Osteoblast (primary cell): ENCODE measurements at places on chromosomes 2 and 18.

GRCh38 chr2:209940936-209941335 lies 61.5 kb upstream of the RPE start:
- no peak for DNase-seq

DNA sequence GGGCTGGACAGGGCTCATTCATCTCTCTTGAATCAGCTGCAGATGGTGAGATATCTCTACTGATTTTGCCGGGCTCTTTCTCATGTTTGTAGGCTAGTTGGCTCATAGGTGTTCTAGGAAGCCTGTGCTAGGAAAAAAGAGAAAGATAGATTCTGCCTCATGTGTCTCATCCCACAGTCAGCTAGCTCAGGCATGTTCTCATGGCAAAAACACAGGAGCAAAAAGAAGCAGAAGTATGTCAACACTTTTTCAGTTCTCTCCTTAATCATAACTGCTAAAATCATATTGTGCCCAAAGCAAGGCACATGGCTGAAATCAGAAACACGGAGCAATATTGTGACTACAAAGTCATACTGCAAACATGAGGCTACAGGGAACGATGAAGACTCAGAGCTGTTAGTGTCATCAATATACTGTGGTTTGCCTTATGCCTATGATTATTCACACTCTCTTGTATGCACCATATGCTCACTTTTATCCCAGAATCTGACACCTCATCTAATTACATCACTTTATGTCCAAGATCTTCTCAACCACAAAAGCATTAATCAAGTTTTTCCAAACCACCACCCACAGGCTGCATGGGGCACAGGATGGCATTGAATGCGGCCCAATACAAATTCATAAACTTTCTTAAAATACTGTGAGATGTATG lies 571.9 kb upstream of the CNTNAP5 start:
- no peak for DNase-seq

DNA sequence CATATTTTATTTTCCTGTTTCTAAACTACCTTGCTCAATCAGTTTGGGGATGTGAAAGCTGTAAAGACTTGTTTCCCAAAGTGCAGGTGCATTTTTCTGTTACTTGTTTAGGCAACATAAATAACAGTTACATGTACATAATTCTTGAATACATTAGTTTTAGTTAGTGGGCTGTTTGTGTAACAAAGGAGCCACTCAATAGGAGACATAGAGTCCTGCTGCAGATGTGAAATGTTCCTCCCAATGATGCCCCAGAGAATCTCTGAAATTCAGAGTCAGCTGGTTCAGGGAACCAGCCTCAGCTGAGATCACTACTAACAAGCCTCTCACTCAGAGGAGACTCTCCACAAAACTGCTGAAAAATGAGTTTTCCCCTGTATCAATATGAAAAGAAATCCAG lies 91.5 kb upstream of the TWSG1 start:
- DNase-seq: no peak

DNA sequence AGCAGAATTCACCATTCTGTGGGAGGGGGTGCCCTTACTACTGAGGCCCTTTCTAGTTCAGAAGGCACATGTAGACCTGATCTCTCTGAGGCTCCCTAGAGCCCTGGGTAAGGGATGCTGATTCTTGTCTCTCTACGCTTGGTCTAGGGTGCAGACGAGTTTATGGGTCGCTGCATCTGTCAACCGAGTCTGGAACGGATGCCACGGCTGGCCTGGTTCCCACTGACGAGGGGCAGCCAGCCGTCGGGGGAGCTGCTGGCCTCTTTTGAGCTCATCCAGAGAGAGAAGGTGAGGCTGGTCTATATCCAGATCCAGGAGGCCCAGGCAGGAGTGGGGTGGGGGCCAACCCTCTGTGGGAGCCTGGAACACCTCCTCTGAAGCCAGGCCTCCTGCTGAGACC lies 147.2 kb downstream of the DYSF start:
- peak; percentile 43 for DNase-seq

DNA sequence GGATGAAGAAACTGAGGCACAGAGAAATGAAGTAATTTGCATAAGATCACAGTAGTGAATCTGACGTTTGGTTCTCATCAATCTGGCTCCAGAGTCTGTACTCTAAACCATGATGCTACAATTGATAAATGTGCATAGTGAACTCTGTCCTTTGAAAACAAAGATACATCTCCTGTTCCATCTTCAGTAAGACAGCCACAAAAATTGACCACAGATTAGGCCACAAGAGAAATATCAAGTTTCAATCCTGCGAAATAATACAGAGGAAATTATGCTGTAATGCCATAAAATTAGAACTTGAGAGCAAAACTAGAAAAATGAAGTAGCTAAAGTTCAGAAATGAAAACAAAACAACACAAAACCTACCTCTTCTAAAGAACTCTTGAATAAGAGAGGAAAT lies 28.4 kb downstream of the FAM98A start:
- no peak for DNase-seq

DNA sequence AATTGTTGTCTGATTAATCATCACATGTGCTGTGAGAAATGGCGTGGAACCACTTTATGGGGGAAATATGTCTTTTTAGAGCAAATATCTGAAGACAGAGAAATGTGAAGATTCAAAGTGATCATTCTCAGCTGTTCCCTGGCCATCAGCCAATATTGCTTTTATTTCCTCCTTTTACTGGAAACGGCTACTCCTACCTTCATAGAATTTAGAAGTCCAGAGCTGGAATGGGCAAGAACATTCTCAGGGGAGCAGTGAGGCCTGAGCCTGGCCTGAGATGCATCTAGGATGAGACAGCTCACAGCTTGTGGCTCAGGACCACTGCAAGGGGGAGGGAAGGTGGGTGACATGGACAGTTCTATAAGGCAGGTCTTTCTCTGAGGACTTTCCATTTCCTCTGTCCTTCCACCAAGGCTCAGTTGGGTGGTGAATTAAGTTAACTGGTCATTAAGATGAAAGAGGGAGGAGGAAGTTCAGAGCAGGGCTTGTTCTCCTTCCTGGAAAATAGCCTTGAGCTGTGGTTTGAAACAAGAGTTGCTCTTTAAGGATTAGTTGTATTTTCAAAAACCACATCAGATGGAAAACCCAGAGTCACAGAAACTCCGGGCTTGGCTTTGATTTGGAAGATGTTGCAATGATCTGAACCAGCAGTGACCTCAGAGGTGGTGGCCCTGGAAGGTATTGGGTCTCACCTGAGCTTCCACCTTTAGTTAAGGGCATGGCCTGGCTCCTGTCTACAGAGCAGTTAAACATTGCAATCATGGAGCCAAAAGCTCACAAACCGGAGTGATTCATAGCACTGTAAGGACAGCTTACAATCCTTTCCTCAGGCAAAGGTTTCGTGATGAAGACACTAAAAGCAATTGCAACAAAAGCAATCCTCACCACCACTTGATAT lies 144.3 kb downstream of the VAPA start:
- DNase-seq: no peak

- no peak for DNase-seq
These were observed 79.9 kb downstream of the PLCL1 start for GRCh38 chr2:197884252-197884651.

- no peak for DNase-seq
These were observed 163.6 kb downstream of the PTPRM start for GRCh38 chr18:7730682-7731081.

DNA sequence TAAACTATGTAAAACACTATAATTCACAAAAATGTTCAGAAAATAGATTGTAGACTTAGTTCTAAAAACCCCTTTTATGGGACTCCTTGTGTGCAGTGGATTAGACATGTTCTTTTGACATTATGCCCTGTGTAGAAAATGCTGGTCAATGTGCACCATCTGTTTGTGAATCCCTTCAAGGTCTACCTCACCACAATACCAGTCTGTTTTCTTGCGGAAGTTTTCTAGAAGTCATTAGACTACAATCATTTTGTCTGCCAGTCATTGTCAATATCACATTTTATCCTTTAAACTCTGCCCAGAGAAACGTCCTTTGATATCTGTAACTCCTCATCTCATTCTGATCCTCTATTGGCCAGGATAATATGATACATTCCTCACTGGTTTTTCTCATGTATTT lies 7.8 kb downstream of the ITGA4 start:
- no peak for DNase-seq

DNA sequence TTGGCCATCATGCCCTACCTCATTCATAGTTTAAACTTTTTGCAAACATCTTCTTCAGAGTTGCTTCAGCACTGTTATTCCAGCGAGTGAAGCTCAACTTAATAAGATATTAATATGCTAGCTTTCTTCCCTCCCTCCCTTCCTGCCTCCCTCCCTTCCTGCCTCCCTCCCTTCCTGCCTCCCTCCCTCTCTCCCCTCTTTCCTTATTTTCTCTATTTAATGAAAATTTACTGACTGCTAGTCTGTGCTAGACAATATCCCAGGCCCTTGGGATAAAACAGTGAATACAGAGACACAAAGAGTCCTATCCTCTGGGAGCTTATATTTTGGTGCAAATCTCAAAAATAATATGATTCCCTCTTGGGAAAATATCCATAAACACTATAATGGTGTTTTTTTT lies 42.9 kb downstream of the DOCK10 start:
- no peak for DNase-seq

DNA sequence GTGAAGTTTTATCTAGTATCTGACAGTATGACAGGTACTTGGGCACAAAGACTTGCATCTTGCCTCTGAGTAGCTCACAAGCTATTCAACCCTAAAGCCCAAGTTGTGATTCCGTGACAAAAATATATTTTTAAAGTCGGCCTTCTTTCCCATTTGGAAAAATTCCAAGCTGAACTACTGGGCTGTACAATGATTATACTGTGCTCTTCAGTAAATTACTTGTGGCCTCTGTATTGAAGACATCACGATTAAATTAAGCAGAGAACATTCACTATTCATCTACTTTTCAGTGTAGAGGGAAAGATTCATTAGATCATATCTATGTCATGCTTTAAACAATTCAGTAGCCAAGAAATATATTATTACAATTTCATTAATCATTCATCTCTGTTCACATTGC lies 282.2 kb downstream of the CDH2 start:
- no peak for DNase-seq

- DNase-seq: no peak
These were observed 43.6 kb downstream of the SPRED2 start for GRCh38 chr2:65388596-65389390.

DNA sequence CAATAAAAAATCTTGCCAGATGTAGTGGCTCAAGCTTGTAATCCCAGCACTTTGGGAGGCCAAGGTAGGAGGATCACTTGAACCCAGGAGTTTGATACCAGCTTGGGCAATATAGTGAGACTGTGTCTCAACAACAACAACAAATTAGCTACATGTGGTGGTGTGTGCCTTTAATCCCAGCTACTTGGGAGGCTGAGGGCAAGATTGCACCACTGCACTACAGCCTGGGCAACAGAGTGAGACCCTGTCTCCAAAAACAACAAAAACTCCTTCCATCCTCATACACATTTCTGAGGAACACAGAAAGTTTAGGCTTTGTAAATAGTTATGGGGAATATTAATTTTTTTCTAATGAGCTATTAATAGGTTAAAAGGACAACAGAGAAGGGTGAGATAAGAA lies 17.0 kb downstream of the PDE6D start:
- no peak for DNase-seq

GRCh38 chr2:11558214-11558886 lies 24.5 kb downstream of the GREB1 start:
- no peak for DNase-seq

DNA sequence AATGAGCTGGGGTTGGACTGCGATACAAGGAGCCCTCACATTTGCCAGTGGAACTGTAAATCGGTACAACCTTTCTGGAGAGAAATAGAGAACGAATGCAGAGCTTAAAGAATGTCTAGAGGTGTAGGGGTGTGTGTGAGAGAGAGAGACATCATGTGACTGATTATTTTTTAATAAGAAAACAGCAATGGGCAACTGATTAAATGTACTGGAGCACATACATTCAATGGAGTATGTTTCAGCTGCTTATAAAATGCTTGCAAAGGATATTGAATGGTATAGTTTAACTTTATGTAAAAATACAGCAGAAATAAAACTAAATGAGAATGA lies 391 bp upstream of the TMEM17 start:
- DNase-seq: no peak

- no peak for DNase-seq
These were observed 149.9 kb upstream of the COPS8 start for GRCh38 chr2:236935631-236936445.

DNA sequence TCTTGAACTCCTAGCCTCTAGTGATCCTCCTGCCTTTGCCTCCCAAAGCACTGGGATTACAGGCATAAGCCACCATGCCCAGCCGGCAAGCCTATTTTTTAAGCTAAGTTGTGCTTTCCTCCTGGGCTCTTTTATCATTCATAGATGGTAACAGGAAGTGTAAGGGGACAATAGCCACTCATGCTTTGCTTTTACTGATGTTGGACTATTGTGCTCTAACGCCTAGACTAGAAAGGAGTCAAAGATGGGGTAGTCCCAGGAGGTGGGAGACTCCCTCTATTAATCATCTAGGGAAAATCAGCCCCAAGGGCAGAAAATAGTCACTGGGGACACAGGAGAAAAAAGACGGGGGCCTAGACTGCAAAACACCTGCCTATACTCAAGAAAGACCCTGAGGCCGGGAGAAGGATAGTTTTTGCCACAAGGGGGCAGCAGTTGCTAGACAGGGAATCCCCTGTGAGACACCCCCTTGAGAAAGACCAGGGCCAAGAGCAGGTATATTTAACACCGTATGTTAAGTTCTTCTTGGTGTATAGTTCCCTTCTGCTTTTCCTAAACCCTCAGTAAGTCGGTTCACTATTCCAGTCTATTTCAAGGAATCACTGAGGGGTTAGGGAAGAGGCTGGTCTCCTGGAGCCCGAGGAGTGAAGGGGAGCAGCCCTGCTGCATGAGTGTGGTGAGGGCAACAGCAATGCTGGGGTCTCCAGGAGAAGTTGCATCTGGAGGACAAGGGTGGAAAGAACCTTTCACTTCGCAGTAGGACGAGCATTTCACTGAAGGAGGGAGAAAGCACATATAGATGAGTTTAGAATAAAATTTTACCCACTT lies 2.1 kb upstream of the CXCR1 start:
- DNase-seq: peak; percentile 73

GRCh38 chr2:222792001-222792611 lies 68.7 kb upstream of the ACSL3 start:
- DNase-seq: peak; percentile 54

- DNase-seq: no peak
These were observed 214.5 kb downstream of the IRS1 start for GRCh38 chr2:226585130-226585561.

DNA sequence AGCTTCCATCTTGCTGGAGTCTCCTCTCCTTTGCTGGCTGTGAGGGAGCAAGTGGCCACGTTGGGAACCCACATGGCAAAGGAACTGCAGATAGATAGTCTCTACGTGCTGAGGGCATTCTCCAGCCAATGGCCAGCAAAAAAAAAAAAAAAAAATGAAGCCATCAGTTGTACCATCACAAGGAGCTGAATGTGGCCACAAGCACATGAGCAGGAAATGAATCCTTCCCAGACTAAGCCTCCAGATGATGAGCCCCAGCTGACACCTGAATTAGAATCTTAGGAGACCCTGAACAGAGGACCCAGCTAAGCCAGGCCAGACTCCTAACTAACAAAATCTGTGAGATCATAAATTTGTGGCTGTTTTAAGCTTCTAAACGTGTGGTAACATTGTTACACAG lies 57.9 kb downstream of the SPIRE1 start:
- DNase-seq: no peak

GRCh38 chr18:35597758-35598157 lies 16.2 kb downstream of the GALNT1 start:
- no peak for DNase-seq

GRCh38 chr2:127590386-127591190 lies 55.1 kb downstream of the MYO7B start:
- DNase-seq: peak; percentile 57

- no peak for DNase-seq
These were observed 52.8 kb downstream of the INPP5D start for GRCh38 chr2:233112776-233113452.

- no peak for DNase-seq
These were observed 100.1 kb upstream of the ASAP2 start for GRCh38 chr2:9106338-9107167.
